ENCODE measurements at places on chromosomes 16 and 17.

GRCh38 chr17:3818786-3819185 lies 17.8 kb upstream of the ITGAE start:
- DNase-seq = no peak

- no peak for DNase-seq
Measured at GRCh38 chr16:75455677-75456076, 8.8 kb downstream of the TMEM170A start.

- DNase-seq = no peak
Measured at GRCh38 chr17:22600644-22601298, 908.4 kb downstream of the KCNJ18 start.

GRCh38 chr16:30002614-30003346 lies 6.7 kb downstream of the INO80E start:
- DNase-seq = no peak

DNA sequence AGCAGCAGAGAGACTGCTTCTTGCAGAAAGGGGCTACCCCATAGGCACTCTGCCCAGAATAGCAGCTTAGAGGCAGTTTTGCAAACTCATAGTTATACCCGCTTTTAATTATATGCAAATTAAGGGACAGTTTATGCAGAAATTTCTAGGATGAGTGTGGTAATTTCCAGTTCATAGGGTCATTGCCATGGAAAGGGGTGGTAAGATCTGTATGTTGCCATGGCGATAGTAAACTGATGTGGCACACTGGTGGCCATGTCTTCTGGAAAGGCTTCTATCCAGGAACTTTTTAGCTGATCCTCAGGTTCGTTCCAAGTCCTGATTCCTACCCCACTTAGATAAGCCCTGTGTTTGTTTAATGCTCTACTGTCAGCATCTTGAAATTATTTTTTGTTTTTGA lies 6.2 kb downstream of the STXBP4 start:
- DNase-seq = no peak

- no peak for DNase-seq
Measured at GRCh38 chr16:30920891-30921290, 2.5 kb upstream of the FBXL19 start.

GRCh38 chr16:80163339-80163738 lies 377.5 kb upstream of the DYNLRB2 start:
- DNase-seq = no peak

DNA sequence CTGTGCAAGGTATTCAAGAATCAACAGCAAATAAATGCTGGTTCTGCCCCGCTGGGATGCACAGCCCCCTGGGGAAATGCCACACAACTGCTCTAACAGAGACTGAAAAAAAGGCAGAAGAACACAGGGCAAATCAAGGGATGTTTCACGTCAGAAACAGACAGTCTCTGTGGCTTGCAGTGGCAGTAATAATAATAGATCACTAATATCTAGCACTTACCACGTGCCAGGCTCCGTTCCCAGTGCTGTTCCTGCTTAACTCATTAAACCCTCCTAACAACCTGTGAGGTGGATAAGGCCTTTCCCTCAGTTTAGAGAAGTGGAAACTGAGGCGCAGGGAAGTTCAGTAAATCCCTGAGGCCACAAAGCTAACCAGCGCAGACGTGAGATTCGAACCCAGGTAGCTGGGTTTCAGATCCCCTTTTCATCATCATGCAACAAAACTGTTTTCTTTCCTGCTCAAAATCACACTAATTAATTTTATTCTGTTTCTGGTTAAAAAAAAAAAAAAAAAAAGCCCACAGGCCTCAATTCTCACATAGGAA lies 36.7 kb downstream of the ARHGAP17 start:
- no peak for DNase-seq

DNA sequence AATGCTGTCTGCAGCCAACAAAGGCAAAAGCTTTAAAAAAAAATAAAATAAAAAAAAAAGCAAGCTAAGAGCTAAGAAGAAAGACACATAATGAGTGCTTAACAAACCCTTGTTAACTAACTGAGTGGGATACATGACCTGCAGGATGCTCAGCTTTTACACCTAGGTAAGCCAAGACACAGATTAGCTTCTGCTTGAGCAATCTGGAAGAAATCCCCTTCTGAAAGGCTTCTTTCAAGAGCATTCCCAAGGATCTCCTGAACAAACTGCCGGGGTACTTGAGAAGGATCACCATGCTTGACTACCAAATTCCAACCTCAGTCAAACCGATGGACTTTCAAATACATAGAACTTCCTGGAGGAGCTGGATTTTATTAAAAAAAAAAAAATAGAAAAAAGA lies 92.9 kb downstream of the SMG6 start:
- DNase-seq = no peak

- no peak for DNase-seq
Measured at GRCh38 chr16:314351-314750, 31.4 kb downstream of the PDIA2 start.

DNA sequence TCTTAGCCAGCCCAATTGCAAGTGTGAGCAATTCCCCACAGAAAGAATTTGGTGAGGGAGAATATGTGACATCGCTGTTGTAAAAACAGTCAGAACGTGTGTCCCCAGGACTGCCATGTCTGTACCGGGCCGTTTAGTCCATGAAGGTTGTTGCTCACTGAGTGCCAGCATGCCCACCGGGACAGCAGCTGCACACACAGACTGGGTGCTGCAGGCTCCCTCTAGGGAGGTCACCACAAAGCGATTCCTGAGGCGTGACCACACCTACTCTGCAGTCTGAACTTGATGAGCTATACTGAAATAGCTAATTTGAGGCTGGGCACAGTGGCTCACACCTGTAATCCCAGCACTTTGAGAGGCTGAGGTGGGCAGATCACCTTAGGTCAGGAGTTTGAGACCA lies 44.1 kb upstream of the ADORA2B start:
- DNase-seq = no peak

DNA sequence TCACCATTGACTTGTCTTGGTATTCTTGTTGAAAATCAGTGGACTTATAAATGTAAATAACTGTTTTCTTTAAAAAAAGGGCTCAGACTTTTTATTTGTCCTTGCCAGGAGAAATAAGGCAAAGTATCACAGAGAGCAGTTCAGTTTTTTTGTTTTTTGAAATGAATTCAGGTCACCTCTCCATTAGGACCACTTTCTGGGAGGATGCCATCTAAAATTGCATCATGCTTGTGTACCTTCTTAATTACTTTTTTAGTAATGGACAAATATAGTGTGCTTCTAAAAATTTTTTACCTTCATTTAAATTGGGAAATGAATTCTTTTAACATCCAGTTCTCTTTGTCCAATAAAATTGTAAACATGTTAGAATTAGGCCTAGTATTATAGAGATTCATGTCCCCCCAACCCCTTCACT lies 210.0 kb downstream of the BCAS3 start:
- DNase-seq = no peak

DNA sequence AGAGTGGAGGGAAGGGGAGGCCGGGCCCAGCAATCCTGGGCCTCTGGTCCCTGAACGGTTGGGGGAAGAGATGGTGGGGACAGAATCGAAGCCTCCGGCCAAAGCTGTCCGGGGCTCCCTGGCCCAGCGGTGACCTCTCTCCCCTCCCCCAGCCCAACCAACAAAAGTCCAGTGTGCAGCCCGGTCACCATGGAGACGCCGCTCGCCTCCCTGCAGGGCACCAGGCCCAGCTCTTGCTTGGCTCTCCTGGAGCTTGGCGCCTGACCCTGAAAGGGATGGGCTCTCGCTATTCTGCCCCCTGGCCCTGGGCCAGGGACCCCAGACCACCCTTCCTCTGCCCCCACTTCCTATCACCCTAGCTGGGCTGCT lies 1.3 kb downstream of the METRN start:
- DNase-seq = peak; percentile 52

- no peak for DNase-seq
Measured at GRCh38 chr16:13909872-13910303, 10.1 kb upstream of the ERCC4 start.

GRCh38 chr17:64188088-64188487 lies 58.1 kb upstream of the ERN1 start:
- no peak for DNase-seq

DNA sequence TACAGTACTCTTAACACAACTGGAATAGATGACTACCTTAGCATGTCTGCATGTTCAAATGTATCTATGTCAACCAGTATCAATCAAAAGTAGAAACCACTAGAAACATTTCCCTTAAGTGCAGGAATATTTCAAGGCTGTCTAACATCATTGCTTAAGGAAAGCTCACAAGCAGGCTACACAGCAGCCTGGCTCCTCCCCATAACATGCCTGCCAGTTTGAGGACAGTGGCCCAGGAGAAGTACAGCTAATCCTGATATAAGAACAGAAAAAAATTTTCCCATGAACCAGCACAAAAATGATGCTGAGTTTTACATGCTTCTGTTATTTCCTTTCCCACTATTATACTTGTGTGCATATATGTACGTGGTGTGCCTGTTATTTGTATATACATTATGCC lies 175.1 kb downstream of the MYO1D start:
- DNase-seq = no peak

- no peak for DNase-seq
Measured at GRCh38 chr17:3002538-3003295, 60.7 kb downstream of the OR1D5 start.

GRCh38 chr16:84501077-84501735 lies 3.3 kb downstream of the MEAK7 start:
- DNase-seq = no peak

DNA sequence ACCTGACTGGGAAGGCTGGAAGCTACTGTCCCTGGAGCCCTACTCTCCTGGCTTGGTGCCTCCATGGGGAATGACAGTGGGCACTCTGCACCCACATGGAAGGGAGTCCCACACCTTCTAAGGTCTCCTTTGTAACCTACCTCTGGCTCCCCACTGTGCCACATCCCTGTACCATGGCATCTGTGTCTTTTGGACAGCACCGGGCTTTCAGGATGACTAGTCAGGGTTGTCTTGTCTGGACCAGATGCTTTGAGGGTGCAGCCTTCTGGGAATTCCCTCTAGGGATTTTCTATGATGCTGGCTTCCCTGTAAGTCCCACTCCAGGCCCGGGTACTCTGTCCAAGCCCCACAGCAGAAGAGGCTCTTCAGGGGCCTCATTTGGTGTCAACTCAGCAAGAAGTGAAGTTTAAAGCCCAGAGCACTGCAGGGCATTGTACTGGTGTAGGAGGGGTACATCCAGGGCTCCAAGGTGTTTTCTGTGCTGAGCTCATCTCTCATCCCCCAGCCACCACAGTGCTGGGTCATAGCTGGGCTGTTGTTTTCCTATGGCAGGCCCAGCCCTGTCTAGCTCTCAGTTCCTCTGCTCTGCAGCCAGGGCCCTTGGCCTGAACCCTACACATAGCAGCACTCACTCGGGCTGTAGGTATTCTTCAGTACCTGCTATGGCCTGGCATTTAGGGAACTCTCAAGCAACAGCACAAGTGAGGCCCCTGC lies 255.3 kb downstream of the CPPED1 start:
- no peak for DNase-seq

GRCh38 chr17:76643553-76644148 lies at the start of gene ST6GALNAC1:
Gene ST6GALNAC1 (minus strand): TSS chr17:76643757. CDS start chr17:76643638, 119 bp downstream.
- no peak for DNase-seq

GRCh38 chr17:82686366-82687324 lies 11.9 kb downstream of the RAB40B start:
- no peak for DNase-seq

DNA sequence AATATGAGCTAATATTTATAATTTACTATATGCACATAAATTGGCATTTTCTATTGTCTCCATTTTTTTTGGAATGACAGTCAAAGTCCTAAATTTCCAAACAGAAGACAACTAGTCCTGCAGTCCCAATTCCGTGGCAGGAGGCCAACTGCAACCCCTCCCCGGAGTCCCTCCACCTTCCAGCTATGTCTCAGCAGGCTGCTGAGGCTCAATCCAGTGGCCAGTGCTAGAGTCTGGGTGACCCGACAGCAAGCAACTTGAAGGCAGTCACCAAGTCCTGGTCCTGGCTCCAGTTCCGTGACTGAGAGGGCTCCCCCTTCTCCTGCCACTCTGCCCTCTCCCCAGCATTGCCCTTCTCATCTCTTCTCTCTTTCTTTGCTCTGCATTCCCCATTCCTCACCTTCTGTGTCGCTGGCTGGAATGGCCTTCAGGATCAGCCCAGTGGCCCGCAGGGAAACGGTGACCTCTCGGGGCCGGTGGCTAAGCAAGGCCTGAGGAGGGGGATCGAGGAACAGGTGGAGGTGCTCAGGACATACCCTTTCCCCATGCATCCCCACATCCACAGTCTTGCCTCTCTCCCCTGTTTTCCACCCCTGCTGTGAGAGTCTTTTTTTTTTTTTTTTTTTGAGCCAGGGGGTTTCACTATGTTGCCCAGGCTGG lies 22.4 kb upstream of the MFSD6L start:
- DNase-seq = no peak

DNA sequence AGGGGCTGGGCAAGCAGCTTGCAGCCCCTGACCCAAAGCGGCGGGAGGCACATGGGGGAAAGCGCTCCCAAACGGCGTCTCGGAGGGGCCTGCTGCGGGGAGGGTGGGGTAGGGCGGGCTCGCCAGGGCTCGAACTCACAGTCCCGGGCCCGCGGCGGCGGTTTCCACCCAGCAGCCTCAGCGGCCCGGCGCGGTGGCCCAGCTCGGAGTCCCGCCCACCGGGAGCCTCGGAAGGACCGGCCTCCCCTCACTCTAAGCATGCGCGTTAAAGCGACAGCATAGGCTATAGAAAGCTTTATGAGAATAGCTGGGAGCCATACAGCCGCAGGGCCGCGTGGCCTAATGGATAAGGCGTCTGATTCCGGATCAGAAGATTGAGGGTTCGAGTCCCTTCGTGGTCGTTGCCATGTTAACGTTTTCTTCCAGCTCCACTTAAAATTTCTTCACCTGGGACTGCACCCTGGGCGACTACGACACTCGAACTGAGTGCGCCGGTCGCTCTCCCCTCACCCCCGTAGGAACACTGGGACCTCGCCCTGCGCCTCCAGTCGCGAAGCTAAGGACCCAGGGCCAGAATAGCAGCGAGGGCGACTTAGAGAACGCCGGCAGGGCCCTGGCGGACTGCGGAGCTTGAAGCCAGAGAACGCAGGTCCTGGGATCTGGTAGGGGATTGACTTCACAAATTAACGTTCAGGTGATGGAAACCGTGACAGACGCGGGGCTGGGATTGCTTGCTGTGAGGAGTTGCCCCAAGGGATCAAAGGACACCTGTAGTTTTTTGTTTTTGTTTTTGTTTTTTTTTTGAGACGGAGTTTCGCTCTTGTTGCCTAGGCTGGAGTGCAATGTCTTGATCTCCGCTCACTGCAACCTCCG lies 15.8 kb downstream of the ZNF213 start:
- peak; percentile 95 for DNase-seq

- DNase-seq = no peak
Measured at GRCh38 chr17:78476973-78477372, 98.5 kb downstream of the PGS1 start.

DNA sequence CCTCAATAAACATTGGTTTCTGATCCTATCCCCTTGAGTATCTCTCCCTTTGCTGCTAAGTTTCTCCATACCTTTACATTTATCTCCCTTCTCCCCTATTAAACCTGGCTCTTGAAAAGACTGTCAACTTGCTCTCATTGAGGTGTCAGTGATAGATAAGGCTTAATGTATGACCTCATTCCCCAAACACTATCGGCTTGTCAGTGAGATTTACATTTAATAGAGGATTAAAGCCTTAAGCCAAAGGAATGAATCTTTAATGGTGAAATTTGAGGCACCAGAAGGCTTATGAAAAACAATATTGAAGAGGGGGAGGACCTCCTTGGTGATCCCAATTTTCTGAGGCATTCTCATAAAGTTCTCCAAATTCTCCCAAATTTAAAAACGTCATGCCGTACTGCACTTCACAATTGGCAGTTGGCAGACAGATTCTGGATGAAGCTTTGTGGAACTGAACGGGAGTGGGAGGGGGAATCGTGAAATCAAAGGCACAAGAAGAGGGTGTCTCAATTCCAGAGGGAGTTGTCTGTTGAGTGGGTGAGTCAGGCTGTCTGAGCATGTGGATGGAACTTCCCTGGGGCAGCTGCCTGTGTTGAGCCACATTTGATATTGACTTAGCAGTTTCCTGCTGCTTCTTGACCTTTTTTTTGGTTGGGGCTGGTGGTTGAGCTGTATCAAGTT lies 478.8 kb downstream of the NPIPA7 start:
- DNase-seq = no peak

Measured in iPS-NIHi11 (cell line).